A549 treated with RU486 at 1 μM for 4 hours (cell line): ENCODE measurements at places on chromosomes 6 and 20. TPM values are rescaled to one million over a fixed set of nuclear protein-coding genes. Genes with fewer than 3 reads are reported as not detected.

Gene VGLL2
- total RNA-seq, result not detected in 5 replicates

Gene BMP5
- total RNA-seq, result not detected in 5 replicates

Gene HLA-DRA
- total RNA-seq, result not detected in 5 replicates

Gene SALL4
- total RNA-seq, result 1.3 to 1.8 TPM (median 1.4 TPM) in 5 replicates

Gene KCNB1
- 0.16 to 0.51 TPM (median 0.23 TPM) in 5 replicates for total RNA-seq

Gene COL20A1
- 0.69 to 1.8 TPM (median 0.79 TPM) in 5 replicates for total RNA-seq

Gene BICRAL
- total RNA-seq, result 2.2 to 3.3 TPM (median 3.1 TPM) in 5 replicates
